ENCODE measurements at places on chromosomes 7 and 10. TPM values are rescaled to one million over a fixed set of nuclear protein-coding genes. Genes with fewer than 3 reads are reported as not detected.

Gene ITGB8
- 1.4 TPM for total RNA-seq

Gene IFIT1B
- total RNA-seq = not detected

Gene KAT6B
- 4.8 TPM for total RNA-seq

Gene NOS3
- total RNA-seq = 0.58 TPM

Gene TET1
- total RNA-seq = 0.59 TPM

Gene ASZ1
- not detected for total RNA-seq

Gene LIPF
- not detected for total RNA-seq

Gene VPS37D
- total RNA-seq = 4.7 TPM

Gene HTR5A
- total RNA-seq = not detected

Gene LOXL4
- total RNA-seq = 1.4 TPM

Gene CNTNAP2
- total RNA-seq = 0.02 TPM

Gene POMZP3
- total RNA-seq = 23.8 TPM

Gene SPDYE16
- total RNA-seq = 0.10 TPM

Gene LRRTM3
- total RNA-seq = not detected

Gene SMKR1
- total RNA-seq = 8.4 TPM

Gene HOXA10
- 6.9 TPM for total RNA-seq

Gene C10orf62
- 0.08 TPM for total RNA-seq

Gene TOMM7
- total RNA-seq = 452 TPM

Gene MKI67
- total RNA-seq = 58.9 TPM

Gene RAMP3
- not detected for total RNA-seq

Gene PILRA
- 3.6 TPM for total RNA-seq

Gene ELN
- 0.15 TPM for total RNA-seq

Gene ADAM22
- 0.24 TPM for total RNA-seq

Gene GRB10
- total RNA-seq = 53.8 TPM

Gene FAM221A
- 0.32 TPM for total RNA-seq

Gene PRSS37
- not detected for total RNA-seq

Gene REEP3
- 15.7 TPM for total RNA-seq

Gene MLXIPL
- 1.1 TPM for total RNA-seq

Gene IL2RA
- total RNA-seq = not detected

Gene CTAGE4
- not detected for total RNA-seq

Gene AKR1D1
- not detected for total RNA-seq

Gene PTF1A
- not detected for total RNA-seq

Gene ITIH2
- 0.29 TPM for total RNA-seq

Gene TRIM50
- not detected for total RNA-seq

Gene ZEB1
- total RNA-seq = 9.2 TPM

Gene ADCK2
- total RNA-seq = 20.7 TPM

Gene LRGUK
- 0.37 TPM for total RNA-seq

Gene H2BK1
- total RNA-seq = not detected

Gene HSPA12A
- total RNA-seq = 9.8 TPM

Gene LRRC18
- total RNA-seq = not detected

Gene MSMB
- not detected for total RNA-seq

Gene CXCL12
- total RNA-seq = 0.25 TPM

Gene STK17A
- 21.1 TPM for total RNA-seq

Gene GLI3
- 0.30 TPM for total RNA-seq

Gene SYPL1
- 87.1 TPM for total RNA-seq

Gene ZNF853
- total RNA-seq = 2.5 TPM

Gene PTPRE
- total RNA-seq = 3.5 TPM

Gene MINDY4
- total RNA-seq = 2.3 TPM

Gene WEE2
- not detected for total RNA-seq

Gene WAC
- total RNA-seq = 66.9 TPM
